Naive thymus-derived CD8-positive, alpha-beta T cell (primary cell): ENCODE measurements at places on chromosomes 6 and 20.

GRCh38 chr6:151390851-151391470, 398 bp downstream of the ZBTB2 start:
- peak; percentile 86 for DNase-seq

DNA sequence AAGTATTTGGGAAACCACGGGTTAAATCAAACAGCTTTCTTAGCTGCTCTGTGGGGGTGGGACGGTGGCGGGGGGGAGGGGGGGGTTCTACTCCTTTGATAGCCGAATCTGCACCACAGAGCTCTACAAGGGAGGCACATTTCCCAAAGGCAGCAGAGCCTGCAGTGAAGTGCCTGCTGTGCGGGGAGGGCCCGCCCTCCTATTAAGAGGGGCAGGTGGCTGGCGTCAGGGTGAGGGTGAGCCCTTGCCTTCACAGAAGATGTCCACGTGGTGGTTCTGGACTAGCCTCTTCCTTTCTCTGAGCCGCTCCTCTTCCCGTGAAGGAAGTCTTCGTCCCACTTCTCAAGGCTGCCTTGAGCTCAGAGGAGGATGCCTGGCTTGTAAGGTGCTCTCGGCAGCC, 174.9 kb upstream of the THBS2 start:
- DNase-seq, result no peak

DNA sequence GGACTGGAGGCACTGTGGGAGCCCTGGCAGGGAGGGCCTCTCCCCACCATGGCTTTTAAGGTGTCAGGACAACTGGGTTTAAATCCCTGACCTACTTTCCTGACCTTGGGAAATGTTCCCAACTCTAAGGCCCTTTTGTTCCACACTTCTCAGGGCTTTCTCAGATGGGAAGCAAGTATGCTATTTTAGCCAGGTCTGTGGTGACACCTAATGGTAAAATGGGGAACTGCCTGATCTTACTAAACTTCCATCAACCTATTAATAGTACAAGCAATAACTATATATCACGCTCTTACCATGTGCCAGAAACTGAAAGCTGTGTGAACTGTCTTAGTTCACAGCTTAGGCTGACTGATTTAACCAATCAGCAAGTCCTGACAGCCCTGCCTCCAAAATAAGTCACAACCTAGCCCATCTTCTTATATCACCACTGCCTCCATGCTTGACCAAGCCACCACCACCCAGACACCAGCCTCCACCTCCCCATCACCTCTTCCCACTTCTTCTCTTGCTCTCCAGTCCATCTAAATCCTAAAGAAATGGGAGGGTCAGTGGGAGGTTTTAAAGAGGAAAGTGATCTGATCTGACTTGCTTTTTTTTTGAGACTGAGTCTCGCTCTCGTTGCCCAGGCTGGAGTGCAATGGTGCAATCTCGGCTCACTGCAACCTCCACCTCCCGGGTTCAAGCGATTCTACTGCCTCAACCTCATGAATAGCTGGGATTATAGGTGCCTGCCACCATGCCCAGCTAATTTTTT, 6.9 kb upstream of the BLCAP start:
- DNase-seq, result peak; percentile 23

- no peak for DNase-seq
These were observed 73.5 kb downstream of the AKAP7 start for GRCh38 chr6:131208787-131209186.

- no peak for DNase-seq
These were observed 9.1 kb upstream of the MAPK13 start for GRCh38 chr6:36120979-36121786.

GRCh38 chr6:7693827-7694226, 32.1 kb upstream of the BMP6 start:
- DNase-seq, result no peak

- DNase-seq, result peak; percentile 75
These were observed 59.8 kb downstream of the NEDD9 start for GRCh38 chr6:11172501-11173327.

GRCh38 chr6:70520575-70520974, 46.2 kb upstream of the SDHAF4 start:
- no peak for DNase-seq

DNA sequence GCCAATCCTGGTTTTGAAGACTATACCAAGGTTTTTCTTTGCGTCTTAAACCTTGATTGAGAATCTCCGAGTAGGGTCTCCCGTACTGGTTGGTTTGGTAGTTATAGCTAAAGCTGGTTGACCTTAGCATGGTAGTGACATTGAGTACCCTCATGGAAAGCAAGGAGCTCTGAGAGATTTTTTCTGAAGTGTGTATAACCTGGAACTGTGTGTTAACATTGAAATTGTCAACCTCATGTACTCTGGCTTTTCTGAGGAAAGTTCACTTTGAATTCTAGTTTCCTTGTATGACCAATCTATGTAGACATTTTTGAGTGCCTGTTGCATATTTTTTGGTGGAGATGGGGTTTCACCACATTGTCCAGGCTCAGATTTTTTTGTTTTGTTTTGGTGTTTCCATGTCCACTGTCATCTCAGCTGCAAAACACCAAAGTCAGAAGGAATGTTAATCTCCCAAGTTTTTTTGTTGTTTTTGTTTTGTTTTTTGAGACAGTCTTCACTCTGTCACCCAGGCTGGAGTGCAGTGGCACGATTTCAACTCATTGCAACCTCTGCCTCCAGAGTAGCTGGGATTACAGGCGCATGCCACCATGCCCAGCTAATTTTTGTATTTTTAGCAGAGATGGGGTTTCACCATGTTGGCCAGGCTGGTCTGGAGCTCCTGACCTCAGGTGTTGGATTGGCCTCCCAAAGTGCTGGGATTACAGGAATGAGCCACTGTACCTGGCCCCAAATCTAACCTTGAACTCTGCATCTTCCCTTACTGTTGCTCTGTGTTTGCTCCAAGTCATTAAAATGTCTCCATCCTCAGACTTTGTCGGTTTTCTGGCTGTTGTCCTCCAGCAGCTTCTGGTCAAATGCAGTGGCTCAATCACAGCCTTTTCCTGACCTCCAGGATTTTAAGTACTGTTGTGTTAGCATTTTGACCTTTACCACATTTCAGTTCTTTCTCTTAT, 4.3 kb downstream of the RPS12 start:
- no peak for DNase-seq

- DNase-seq, result no peak
These were observed 403.9 kb upstream of the SULF2 start for GRCh38 chr20:48189181-48189580.

GRCh38 chr20:53319200-53319599, 274.4 kb downstream of the ZNF217 start:
- DNase-seq, result no peak

DNA sequence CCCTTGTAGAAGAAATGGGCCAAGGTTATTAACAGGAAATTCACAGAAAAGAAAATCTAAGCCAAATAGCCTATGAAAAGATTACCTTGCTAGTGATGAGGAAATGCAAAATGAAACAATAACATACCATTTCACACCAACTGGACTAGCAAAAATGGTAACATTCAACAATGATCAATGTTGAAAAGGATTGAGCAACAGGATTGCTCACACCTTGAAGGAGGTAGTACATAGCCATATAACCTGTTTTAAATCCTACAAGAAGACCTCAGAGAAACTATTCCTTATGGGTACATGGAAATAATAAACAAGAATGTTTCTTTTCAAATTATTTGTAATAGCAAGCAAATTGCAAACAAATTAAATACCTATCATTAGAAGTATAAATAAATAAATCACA, 107.4 kb downstream of the BFSP1 start:
- DNase-seq, result no peak

- DNase-seq, result no peak
These were observed 77.5 kb upstream of the SIRPA start for GRCh38 chr20:1817577-1818211.

DNA sequence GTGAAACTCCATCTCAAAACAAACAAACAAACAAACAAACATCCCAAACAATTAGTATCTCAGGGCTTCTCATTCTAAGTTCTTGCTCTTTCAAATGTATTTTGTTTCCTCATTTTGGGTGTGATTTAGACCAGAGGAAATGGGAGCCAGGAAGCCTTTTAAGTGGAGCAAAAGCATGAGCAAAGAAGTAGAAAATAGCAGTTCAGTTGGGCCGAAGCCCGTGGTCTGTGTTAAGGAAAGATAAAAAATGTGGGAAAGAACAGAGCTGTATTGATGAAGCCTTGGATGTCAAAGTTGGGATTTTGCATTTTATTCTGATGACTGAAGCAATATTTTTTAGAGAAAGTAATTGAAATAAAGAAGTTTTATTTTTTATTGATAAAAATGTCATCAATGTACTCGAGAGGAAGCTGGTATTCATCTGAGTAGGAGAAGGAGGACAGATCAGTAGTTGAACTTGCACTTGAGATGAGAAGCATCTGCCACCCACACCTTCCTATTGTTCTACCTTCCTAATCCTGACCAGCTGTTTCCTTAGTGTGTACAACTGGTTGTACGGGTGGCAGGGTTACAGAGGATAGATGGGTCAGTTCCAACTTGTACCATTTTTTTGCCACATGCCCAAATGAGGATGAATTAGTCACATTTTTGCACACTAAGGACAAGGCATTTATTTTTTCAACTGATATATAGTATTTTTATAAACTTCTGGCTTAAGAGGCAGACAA, 56.1 kb downstream of the KIAA0408 start:
- no peak for DNase-seq

DNA sequence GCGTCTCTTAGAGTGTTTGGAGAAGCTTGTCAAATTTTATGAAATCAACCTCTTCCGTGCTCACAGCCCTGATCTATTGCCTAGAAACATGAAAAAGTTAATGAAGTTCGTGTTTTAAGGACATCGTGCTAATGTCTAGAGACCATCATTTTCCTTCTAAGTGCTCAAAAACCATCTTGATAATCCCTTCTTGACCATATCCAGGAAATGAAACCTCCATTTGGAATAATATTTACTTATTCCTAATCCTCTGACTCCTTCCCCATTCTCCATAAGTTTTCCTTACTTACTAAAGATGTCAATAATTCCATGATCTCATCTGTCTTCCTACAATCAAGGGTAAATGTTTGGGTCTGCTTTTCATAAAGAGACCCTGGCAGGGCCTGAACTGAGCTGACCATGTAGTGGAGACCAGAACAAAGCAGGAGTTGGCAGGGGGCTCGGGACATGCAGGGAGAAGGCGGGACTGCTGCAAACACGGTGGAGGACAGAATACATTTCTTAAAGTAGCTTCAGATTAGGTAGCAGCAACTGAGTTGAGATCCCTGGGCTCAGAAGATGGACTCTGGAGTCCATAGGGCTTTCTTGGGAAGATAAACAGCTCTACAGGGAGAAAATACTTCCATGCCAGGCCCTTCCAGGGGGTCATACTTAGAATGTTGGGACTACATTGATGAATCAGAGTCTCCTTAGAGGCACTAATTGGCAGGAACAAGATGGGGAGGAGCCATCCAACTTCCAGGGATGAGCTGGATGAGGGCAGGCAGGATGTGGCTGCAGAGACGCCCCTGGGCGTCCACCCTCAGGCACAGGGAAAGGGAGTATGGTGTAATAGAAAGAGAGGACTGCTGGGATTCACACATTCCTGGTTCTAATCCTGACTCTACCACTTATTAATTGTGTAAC, 100.7 kb downstream of the RIN2 start:
- DNase-seq, result no peak

- no peak for DNase-seq
These were observed 151.4 kb upstream of the PRDM1 start for GRCh38 chr6:105934708-105935107.

GRCh38 chr6:37142050-37142614, 27.8 kb upstream of the PIM1 start:
- DNase-seq, result no peak

DNA sequence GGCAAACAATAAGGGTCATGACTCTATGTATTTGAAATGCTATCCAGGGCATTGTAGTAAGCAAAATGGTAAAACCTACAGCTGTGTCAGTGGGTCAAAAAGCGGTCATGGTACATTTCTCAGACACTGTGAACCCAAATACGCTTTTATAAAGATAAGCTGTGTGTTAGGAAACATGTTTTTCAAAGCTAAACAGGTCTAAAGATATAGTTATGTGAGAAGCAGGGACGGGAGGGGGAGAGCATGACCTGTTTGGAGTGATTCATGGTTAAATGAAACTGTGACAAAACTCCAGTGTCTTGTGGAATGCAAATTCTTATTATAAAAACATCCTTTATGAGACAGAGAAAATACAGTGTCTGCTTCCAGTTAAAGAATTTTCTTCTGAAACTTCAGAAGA, 205.4 kb upstream of the BMP2 start:
- no peak for DNase-seq

DNA sequence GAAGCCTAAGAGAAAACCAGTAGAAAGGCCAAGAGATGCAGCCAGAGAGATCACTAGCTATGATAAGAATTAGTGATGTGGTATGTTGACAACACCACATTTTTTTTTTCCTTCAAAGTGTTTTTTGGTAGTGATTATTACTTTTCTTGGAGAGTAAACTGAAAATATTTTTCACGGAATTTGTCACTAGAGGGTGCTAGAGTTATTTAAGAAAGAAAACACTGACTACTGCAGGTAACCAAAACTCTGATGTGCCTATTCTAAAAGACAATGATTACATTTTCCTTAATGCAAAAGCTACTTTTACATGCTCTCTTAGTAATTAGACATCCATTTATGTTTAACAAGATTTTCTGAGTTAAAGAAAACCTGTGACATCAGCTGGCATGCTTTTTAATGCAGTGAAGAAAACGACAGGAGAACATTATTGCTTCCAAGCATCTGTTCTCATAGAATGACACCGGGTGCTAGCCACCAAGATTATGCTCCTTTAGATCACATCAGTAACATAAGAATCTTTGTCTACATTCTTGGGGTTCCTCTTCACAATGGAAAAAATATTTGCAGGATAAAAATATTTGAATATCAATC, 28.8 kb downstream of the RWDD2A start:
- DNase-seq, result no peak

DNA sequence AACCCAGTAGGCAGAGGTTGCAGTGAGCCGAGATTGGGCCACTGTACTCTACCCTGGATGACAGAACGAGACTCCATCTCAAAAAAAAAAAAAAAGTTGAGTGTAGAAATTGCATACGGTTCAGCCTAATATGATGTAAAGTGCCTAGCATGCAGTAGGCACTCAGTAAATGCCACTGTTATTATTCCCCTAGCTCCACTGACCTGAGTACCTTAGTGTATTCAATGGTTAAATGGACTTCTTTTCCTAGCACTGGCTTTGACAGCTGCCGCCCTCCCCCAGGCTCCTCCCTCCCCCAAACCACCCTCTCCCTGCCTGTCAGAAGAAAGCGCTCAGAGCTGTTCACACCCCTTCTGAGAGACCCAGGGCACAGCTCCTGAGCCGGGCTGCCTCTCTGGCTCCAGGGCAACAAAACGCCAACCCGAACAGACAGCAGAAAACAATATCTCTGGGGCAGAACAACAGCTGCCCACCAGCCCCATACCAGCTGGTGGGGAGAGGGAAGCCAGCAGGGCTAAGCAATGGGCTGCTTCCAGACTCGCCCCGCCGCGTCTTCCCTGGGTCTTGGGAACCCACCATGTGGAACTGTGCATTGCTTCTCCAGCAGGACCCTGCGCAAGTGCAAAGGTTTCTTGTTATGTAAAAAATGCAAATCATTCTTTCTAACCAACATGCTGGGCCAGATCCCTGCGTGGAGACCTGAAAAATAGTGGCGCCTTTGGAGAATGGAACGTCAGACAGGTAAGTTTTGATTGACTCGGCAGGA, 4.5 kb downstream of the CPNE5 start:
- no peak for DNase-seq

GRCh38 chr6:87755708-87756671, 54.0 kb upstream of the AKIRIN2 start:
- DNase-seq, result no peak
